ENCODE measurements at places on chromosomes 7 and 10. TPM values are rescaled to one million over a fixed set of nuclear protein-coding genes. Genes with fewer than 3 reads are reported as not detected.

- DNase-seq: no peak
Observed at GRCh38 chr7:74010407-74010806, 17.6 kb upstream of the ELN start.

DNA sequence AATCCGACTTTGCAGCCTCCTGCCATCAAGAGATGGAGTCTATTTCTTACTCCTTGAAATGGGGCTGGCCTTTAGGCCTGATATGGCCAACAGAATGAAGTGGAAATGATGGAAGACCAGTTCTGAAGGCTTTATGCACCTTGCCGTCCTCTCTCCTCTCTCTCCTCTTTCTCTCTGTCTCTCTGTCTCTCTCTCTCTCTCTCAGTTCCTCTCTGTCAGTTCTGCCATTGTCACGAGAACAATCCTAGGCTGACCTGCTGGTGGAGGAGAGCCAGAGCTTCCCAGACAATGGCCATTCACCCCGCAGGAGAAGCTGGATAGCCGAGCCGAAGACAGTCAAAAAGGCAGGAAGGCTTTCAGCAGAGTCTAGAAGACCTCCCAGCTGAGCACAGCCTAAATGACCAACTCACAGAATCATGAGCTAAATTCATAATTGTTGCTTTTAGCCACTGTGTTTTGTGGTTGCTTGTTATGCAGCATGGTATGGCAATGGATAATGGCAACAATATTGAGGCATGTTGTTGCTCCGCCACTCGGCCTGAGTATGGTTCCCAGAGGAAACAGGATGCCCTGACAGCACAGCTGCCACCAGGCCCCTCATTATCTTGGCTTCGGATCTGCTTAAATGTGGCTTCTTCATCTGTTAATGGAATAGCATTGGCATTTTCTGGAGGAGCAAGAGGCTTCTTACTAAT is 35.5 kb downstream of the FRMPD2 start:
- no peak for DNase-seq

GRCh38 chr10:102669206-102670064 is 25.2 kb downstream of the TRIM8 start:
- no peak for DNase-seq

The ELN gene
- total RNA-seq: not detected

- no peak for DNase-seq
Observed at GRCh38 chr10:34249634-34250033, 565.5 kb downstream of the PARD3 start.

DNA sequence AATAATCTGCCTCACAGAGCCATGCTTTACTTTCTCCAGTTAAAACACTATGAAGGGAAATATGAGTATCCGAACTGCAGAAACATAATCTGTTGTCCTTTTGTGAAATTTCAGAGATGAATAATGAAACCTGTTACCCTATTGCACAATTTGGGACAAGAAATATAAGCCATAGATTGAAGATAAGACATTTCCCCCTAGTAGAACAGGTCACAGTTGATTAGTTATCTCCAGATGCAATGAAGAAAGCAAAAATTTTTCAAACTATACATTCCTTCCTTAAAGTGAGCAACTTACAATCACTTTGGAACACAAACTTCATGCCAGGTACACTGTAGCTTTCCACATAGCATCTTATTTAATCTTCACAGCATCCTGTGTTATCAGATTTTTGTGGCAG is 2.3 kb upstream of the CHN2 start:
- DNase-seq: no peak

GRCh38 chr10:33876584-33877400 is 542.3 kb upstream of the NRP1 start:
- no peak for DNase-seq

The SLC13A1 gene
- total RNA-seq: not detected

The CACUL1 gene
- 29.4 TPM for total RNA-seq

DNA sequence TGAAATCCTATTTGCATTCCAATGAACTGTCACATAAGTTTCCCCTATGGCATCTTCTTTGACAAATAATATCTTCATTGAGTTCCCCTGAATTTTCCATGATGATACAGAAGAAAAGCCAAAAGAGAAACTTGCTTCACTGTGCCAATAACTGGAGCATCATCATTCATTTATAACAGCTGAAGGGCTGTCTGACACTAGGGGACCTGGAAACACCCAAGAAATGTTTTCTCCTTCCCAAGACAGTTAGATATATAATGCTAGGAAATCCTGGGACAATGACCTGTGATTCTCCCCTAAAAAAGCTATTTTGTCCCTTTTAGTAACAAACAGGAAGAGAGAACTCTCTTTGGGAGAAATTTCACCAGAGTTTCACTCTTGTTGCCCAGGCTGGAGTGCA is 133.6 kb downstream of the SEMA3C start:
- DNase-seq: no peak

The OR6V1 gene
- not detected for total RNA-seq

GRCh38 chr10:44567471-44567870 is 182.6 kb upstream of the CXCL12 start:
- no peak for DNase-seq

The ITPRID1 gene
- total RNA-seq: not detected

DNA sequence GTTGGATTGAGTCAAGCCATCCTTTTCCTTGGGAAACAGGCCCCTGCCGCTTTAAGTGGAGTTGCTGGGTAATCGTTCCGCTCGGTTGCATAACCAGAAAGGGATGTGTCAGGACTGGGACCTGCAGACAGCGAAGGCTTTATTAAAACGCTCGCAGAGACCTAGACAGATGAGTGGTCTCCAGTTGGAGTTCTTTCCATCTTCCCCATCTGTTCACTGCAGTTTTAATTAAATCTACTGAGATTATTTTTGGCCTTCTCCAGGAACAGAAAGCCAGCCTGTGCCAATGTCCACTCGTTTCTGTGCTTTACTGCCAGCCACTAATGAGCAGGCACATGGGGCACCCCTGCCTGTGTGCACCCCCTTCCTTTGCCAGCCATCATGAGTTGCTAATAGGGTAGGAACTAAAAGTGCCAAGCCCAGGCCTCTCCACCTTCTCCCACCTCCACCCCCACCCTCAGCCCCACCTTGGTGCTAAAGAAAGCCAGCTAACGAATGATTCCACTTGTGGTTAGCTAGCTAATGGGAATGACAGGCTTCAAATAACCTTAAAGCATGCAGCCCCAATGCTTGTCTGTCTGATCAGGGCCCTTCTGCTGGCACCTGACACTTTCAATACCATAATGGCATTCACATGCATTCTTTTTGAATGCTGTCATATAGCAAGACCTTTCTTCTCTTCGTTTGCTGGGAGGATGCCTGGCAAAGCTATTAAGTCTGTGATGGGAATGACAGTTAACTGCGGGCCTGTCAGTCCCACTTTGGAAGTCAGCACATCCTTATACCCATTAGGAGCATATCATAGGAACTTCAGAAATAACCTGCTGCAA is 556.8 kb upstream of the GALNT17 start:
- no peak for DNase-seq

- no peak for DNase-seq
Observed at GRCh38 chr10:57759777-57760176, 507.9 kb downstream of the IPMK start.

- no peak for DNase-seq
Observed at GRCh38 chr10:34606890-34607289, 208.2 kb downstream of the PARD3 start.

The SUGCT gene
- 1.1 TPM for total RNA-seq

The RARRES2 gene
- total RNA-seq: 0.12 TPM

DNA sequence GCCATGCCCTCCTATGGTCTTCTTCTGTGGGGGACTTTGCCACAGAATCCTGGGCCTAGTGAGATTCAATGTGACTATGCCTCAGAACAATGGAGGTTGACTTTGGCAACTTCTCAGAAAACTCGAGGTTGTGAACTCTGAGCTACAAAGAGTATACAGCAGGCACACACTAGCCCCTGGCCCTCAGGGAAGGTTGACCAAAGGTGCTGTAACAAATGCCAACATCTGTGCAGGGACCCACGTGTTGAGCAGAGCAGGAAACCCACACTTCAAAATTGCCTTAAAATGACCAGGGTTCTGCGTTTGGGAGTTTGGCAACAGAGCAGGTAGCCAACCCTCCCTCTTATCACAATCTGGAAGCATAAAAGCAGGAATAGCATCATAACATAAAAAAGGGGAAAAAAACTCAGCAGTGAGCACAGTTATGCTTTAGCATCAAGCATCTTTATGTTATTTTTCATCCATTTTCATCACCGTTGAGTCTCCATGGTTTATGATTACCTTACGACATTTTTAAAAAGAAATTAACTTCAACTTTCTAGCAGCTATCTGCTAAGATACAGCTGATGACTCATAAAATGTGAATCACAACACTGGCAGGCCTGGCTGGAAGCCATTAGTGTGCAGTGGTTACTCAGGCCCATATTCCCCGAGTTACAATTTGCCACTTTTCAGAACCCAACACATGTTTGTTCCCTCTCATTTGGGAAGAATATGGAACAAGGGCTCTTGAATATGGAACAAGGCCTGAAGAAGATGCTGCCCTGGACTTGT is 11.1 kb downstream of the PRLHR start:
- DNase-seq: no peak

- DNase-seq: no peak
Observed at GRCh38 chr10:18378766-18379165, 238.5 kb downstream of the CACNB2 start.

DNA sequence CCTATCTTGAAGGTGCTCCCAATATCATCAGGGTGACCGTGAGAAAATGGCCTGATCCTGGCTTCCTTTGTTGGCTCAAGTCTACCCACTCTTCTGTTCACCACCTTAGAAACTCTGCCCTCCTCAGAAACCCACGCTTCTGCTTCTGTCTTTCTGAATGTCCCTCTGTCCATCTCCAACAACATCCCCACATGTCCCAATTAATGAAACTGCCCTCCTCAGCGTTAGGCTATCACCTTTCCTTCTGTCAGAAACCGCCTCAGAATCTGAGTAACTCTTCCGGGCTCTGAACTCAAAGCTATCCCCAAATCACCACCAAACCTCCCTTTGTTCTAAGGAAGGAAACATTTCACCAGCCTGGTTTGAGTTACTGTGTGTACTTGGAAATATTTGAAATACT is 315.8 kb upstream of the ZNF32 start:
- no peak for DNase-seq

DNA sequence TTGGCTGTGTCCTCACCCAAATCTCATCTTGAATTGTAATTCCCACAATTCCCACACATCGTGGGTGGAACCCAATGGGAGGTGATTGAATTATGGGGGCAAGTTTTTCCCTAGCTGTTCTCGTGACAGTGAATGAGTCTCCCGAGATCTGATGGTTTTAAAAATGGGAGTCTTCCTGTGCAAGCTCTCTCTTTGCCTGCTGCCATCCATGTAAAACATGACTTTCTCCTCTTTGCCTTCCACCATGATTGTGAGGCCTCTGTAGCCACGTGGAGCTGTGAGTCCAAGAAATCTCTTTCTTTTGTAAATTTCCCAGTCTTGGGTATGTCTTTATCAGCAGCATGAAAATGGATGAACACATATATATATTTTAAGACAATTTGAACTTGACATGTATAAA is 285.4 kb downstream of the BAMBI start:
- no peak for DNase-seq

GRCh38 chr10:46222364-46222935 is 64.3 kb upstream of the ANTXRL start:
- DNase-seq: no peak

- no peak for DNase-seq
Observed at GRCh38 chr7:115840702-115841101, 189.9 kb downstream of the TFEC start.
